ENCODE measurements at places on chromosomes 11 and 22. TPM values are rescaled to one million over a fixed set of nuclear protein-coding genes. Genes with fewer than 3 reads are reported as not detected.

Gene SLC7A4
- 0.79 TPM for total RNA-seq

Gene AHNAK
- 344 TPM for total RNA-seq

Gene MTMR2
- 24.1 TPM for total RNA-seq

Gene OR52H1
- not detected for total RNA-seq

GRCh38 chr22:22848364-22848866 is 39.2 kb upstream of the IGLL5 start:
- H3K27ac ChIP-seq, result no peak overlapping the region
- H3K27me3 ChIP-seq, result peaks cover 31% of the 10 kb centered on the region
- H3K4me1 ChIP-seq, result peaks cover 4% of the 10 kb centered on the region
- peak; percentile 72 for DNase-seq
- H3K36me3 ChIP-seq, result no peaks in the 10 kb centered on the region

Gene GNG3
- not detected for total RNA-seq

Gene MMP1
- total RNA-seq, result not detected

DNA sequence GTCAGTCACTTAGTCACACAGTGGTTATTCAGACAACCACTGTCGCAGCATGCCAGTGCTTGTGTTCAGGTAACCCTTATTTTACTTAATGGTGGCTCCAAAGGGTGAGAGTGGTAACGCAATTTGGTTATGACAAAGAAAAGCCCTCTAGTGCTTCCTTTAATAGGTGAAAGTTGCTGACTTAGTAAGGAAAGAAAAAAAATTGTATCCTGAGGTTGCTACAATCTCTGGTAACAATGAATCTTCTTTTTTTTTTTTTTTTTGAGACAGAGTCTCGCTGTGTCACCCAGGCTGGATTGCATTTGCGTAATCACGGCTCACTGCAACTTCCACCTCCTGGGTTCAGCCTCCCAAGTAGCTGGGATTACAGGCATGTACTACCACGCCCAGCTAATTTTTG is 64.5 kb downstream of the C11orf91 start:
- H3K4me3 ChIP-seq, result no peak overlapping the region
- H3K27me3 ChIP-seq, result peaks cover 7% of the 10 kb centered on the region
- no peaks in the 10 kb centered on the region for H3K36me3 ChIP-seq
- DNase-seq, result no peak
- H3K27ac ChIP-seq, result no peak overlapping the region

GRCh38 chr11:132088551-132088950 is 718.1 kb downstream of the NTM start:
- H3K4me3 ChIP-seq, result no peak overlapping the region
- no peaks in the 10 kb centered on the region for H3K36me3 ChIP-seq
- no peaks in the 10 kb centered on the region for H3K27me3 ChIP-seq
- H3K4me1 ChIP-seq, result no peaks in the 10 kb centered on the region
- no peak overlapping the region for H3K27ac ChIP-seq

- no peak overlapping the region for H3K27ac ChIP-seq
- H3K4me3 ChIP-seq, result no peak overlapping the region
- no peak for DNase-seq
- H3K4me1 ChIP-seq, result no peaks in the 10 kb centered on the region
Measured at GRCh38 chr11:60080535-60080934, 7.9 kb upstream of the MS4A2 start.
